Activated naive CD4-positive, alpha-beta T cell (primary cell): ENCODE measurements at places on chromosomes 11 and 22.

GRCh38 chr11:64015935-64016845, 19.5 kb upstream of the FLRT1 start:
- no peak for DNase-seq

DNA sequence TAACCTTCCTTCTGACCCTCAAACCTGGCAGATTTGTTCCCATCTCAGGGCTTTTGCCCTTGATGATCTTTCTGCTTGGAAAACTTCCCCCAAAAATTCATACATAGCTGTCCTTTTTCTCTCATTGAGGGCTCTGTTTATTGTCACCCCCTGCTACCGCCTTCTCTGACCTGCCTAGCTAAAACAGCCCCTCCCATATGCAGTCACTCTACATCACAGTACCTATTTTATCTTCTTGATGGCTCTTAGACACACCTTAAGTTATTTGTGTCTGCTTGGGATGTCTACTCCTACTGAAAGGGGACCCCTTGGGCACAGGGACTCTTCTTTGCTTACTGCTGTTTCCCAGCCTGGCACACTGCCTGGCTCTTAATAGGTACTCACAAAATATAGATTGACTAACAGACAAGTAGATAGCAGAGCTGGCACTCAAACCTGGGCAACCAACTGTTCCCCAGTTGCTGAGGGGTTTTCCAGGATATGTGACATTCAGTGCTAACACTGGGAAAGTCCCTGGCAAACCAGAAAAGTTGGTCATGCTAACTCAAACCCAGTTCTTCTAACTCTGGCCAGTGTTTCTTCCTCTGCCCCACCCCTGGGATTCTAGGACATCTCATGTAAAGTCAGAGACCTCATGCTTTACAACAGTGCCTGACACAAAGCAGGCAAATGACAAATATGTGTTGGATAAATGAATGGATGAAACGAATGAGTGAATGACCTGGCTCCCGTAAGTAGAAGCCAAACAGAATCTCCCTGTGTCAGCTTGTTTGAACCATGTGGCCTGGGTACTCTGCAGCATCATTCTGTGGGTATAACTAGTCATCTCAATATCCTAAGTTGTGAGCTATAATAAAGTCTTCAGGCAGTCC, 19.8 kb upstream of the FJX1 start:
- DNase-seq: no peak

DNA sequence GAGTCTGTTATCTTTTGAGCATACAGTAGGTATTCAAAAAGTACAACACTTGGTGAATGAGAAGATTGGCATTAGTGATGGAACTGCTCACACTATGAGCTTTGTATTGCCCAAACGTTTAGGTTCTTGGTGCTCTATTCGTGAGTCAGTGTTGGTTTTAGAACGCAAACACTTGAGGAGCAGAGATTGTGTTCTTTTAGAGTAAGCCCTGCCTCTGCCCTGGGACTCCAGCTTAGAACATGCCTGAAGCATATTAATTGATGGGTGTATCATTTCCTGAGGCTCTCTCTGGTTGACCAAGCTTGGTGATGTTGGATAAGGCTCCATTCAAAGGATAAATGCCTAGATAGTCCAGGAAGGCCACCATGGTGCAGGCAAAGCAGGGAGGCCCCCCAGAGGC, 10.9 kb downstream of the MTNR1B start:
- no peak for DNase-seq

DNA sequence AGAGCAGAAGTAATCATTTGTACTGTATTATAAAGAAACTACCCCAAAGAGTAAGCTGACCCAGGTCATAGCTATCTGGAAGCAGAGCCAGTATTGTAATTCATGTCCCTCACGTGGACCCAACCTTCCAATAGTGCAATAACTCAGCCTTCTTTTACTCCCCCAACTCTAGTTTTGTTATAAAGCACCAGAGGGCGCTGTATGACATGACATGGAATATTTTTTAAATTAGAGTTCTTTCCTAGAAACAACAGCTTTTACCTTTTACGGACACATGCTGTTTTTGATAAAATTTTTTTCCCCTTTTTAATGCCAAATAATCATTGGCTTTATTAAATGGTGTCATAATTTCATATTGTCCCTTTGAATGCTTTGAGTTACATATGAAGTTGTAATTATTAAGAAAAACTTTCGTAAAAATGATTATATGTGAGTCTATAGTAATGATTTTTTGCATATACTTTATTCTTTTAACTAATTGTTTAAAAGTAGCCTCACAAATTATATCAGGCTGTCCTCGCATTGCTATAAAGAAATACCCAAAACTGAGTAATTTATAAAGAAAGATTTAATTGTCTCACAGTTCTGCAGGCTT, 76.9 kb downstream of the DKK3 start:
- no peak for DNase-seq

DNA sequence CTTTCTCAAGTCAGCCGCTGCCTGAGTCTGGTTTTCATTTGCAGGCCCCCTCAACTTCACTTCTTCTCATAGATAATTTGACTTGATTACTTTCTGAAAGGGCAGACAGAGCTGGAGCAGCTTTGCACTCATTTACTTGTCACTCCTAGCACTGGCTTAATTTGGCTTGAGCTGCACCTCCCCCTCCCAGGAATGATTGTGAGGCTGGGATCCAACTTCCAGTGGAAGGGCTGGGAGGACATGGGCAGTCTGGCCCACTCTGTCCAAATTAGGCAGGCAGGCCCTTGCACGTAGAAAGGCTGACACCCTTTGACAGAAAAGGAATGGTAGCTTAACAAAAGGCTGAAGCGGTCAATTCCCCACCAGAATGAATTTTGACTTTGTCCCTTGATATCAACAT, 453.9 kb downstream of the ETS1 start:
- DNase-seq: no peak

GRCh38 chr22:41799486-41800347, 762 bp upstream of the CCDC134 start:
- no peak for DNase-seq

DNA sequence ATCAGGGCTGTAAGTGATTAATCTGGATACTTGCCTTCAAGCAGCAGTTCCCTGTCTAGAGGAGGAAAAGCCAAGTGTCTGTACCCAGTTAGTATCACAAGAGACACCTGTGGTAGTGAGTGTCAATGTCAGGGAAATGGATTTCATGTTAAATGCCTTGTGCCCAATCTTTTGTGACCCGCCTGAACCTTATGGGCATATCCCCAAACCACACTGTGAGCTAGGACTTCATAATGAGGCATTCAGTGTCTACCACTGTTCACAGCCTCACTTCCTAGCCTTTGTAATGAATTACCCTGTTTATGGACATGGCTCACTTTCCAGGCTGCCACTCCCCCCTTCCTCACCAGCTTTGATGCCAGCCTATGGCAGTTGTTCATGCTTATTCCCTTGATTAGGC, 125.1 kb downstream of the TRIM44 start:
- DNase-seq: no peak
